ENCODE measurements at places on chromosomes 11 and 22.

DNA sequence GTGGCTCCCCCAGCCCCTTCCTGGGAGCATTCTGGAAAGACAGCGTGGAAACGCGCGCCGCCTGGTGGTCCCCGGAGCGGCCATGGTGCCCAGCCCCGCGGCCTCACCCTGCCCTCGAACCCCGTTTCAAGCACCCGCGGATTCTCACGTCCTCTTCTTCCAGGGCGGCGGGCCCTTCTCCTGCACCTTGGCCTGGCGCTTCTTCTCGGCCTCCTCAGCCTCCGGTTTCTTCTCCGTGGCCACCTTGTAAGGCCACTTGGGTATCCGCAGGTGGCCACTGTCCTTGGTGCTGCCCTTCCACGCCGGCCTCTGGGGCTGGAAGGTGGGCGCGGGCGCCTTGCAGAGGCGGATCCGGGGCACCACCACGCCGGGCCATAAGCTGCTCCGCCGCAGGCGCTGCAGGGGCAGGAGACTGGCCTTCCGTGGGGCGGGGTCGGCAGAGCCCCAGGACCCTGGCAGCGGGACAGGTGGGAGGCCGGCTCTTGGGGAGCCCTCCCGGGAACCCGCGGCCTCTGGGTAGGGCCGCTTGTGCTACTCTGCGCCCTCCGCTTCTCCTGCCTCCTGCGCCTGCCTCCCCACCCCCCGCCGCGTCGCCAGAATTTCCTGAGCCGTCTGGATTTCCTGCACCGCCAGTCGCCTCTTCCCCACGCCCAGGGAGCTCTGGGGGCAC is 83.4 kb downstream of the TRIM51G start:
- no peak for DNase-seq

GRCh38 chr11:61927501-61927900 is 10.1 kb upstream of the RAB3IL1 start:
- no peak for DNase-seq

DNA sequence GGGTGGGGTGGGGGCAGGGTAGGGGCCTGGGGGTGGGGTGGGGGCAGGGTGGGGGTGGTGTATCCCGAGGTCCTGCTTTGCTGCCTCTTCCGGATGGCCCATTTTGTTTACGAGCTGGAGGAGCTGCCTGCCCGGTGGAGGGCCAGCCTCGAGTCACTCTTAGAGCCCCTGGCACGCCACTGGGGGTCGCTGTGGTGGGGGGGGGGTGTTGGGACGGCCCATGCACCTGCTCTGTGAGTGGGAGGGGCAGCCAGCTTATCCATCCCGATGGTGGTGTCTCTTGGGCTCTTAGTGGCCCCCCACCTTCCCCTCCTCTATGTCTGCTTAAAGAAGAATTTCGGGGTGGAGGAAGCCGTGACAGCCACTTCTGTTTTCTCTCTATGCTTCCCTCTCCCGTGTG is 24.6 kb downstream of the MRGPRD start:
- DNase-seq, result no peak

- DNase-seq, result no peak
These were observed 22.4 kb downstream of the RTCB start for GRCh38 chr22:32389685-32390084.

- DNase-seq, result no peak
These were observed 8.6 kb downstream of the OR6M1 start for GRCh38 chr11:123797541-123797940.

- DNase-seq, result no peak
These were observed 42.6 kb downstream of the SLN start for GRCh38 chr11:107669191-107669740.

GRCh38 chr11:36062796-36063365 is 119.0 kb downstream of the LDLRAD3 start:
- DNase-seq, result no peak

- no peak for DNase-seq
These were observed 6.2 kb downstream of the MRGPRF start for GRCh38 chr11:69006816-69007215.

DNA sequence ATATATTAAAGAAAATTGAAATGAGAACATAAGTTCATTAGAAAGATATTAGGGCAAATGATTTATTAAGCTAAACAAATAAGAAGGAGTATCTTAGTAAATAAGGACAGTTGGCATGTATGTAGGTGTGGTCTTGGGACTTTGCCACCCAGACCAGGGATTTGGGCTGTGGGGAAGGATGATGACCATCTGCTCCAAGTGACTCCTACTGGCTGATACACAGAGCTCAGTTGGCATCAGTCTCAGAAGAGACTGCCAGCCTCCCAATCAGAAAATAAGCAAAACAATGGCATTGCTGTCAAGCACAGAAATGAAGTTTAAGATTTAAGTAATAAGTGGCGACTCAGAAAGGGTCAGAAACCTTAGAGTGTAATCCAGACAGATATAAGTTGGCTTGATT is 49.5 kb downstream of the PAX6 start:
- no peak for DNase-seq

- no peak for DNase-seq
These were observed 231.6 kb downstream of the CASP12 start for GRCh38 chr11:104666624-104667023.

DNA sequence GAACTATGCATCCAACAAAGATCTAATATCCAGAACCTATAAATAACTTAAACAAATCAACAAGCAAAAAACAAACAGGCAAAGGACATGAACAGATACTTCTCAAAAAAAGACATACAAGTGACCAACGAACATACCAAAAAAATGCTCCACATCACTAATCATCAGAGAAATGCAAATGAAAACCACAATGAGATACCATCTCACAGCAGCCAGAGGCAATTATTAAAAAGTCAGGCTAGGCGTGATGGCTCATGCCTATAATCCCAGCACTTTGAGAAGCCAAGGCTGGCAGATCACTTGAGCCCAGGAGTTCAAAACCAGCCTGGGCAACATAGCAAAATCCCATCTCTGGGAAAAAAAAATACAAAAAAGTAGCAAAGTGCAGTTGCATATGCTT is 10.7 kb downstream of the SAA4 start:
- DNase-seq, result no peak

Measured in LoVo (cell line).